ENCODE measurements at places on chromosomes 2 and 18.

- no peak for DNase-seq
Measured at GRCh38 chr2:241656190-241656741, 18.8 kb downstream of the ATG4B start.

GRCh38 chr18:77044866-77045664 is 87.5 kb downstream of the MBP start:
- DNase-seq = no peak

DNA sequence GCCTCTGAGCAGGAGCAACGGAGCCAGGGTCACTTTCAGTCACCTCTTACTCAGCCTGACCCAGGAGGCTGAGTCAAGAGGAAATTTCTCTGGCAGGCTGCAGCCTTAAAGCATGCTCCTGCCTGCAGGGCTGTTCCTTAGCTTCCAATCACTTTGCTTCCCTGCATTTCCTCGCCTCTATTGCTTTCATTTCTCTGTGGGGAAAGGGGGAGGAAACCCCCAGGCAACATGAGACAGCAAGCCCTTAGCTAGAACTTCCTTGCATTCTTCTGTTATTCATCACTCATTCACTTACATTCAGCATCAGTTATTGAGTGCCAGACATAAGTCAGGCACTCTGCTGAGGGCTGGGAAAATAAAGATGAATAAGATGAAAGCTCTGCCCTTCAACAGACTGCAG is 13.0 kb downstream of the XDH start:
- DNase-seq = no peak

DNA sequence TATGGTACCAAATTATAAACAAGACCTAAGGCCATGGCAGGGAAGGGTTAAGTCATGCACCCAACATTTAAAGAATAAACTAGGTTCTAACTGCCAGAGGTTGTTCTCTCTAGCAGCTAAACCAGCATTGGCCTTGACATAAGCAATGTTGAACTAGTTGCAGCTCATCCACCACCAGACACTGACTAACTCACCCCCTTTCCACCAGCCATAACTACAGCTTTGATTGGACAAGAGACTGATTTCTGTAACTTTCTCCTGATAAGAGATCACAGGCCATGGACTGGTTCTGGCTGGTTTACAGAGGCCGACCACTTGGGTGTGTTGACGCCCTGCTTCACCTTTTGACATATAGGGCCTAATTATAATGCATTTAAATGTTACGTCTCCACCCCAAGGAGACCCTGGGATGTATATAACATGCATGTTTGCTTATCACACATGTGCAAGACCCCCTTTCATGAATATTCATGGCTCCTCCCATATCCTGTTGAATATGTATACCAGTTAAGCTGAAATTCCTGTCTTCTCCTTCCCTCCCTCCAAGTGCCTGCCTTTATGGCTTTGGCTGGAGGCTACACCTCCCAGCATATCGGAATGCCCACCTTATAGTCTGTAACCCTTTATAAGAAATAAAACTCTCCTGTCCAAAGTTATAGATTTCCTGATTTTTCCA is 75.9 kb downstream of the MRPS9 start:
- DNase-seq = no peak

DNA sequence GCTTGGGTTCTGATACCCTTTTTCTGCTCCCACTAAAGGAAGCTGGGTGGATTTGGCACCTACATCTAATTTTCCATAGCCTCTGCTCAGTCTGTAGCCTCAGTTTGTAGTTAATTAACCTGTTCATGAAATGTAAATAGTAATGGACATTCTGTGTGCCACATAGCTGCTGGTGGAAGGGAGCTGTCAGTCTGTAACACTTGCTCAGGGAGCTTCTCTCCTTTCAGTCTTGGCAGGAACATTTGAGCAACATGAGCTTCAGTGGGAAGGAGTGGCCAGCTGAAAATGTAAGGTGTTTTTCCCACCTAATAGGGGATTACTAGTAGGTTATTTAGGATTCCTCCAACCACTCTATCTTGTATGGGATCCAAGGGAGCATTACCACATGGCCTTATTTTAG is 203.4 kb downstream of the ASXL3 start:
- no peak for DNase-seq

DNA sequence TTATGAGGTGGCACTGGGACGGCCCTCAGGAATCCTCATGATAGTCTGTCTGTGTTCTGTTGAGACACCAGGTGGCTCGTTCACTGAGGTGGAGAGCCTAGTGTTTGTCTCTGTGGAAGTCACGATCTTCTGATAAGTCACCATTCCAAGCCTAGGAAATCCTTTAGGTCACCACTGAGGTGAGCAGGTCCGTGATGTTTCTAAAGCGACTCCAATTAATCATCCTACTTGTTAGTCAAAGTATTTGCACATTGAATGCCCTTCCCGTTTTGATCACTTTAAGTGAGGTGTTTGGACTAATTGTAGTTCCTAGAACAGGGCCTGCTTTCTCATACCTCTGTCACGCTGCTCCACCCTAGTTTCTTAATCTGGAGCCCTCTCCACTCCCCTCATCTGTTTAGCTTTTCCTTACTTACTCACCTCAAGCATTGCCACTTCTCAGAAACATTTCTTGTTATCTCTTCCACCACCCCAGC is 28.0 kb upstream of the DSG3 start:
- no peak for DNase-seq

DNA sequence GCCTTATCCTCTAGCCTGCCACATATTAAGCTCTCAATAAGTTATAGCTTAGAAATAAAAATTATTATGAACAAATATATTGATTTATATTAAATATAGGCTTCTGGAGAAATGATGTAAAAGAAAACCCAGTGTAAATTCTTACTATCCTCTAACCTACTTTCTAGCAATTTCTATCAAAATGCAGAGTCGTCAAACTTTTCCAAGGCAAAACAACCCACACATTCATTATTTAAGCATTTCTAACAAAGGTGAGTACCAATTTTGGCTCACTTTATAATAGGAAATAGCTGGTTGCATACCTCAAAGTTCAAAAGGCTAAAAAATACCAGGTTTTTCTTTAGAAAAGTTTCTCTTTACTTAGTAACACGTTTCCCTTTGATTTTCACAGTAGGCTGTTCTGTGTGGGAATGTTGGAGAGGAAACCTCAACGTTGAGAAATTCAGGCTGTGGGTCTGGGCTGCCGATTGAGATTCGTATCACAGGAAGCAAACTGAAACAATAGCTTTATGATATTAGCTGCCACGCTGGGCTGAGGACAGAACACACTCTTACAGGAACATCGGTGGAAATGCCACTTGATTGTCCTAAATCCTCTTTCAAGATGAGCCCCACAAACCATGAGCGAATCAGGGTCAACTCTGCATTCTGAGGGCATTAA is 53.0 kb downstream of the EPAS1 start:
- no peak for DNase-seq

DNA sequence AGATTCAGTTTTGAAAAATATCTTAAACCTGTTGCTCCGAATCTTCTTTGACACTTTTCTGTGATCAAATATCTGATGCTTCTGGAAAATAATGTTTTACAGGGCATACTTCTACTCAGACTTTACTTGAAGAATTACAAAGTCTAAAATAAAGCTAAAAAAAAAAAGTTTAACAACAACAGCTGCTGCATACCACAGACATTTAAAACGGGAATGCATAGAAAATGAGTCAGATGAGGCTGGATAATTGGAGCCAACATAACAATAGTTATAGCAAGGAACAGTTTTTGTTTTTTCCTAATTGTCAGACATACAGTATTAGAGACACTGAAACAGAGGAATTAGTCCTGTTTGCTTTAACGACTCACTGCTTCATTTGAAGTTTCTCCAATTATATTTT is 1090.2 kb downstream of the SUCLG1 start:
- no peak for DNase-seq

- no peak for DNase-seq
Measured at GRCh38 chr2:206716623-206717022, 1.6 kb downstream of the DYTN start.

DNA sequence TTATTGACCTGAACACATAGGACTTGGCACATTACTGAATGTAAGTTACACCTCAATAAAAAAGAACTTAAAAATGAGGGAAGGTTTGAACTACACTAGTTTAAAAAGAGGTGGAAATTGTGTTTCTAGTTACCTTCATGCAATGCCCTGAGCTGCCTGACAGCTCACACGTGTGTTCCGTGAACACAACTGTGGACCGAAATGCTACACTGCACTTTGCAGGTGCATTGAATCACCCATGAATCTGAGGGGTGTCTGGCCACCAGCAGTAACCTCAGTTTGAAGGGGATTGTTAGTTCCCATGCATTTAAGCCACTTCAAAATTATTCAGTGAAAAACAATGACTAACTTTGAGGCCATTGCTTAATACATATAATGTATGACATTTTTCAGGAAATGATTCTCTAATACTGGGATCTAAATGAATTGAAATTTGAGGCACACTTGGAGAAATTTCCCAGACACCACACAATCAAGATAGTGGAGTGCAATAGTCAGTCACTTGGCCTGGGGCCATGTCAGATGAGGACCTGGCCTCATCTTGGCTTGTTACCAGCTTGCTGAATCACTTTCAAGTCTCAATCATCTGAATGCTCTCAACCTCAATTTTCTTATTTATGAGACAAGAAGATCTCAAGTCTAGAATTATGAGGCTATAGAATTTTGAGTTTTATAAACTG is 59.3 kb downstream of the MYL12B start:
- DNase-seq = no peak

DNA sequence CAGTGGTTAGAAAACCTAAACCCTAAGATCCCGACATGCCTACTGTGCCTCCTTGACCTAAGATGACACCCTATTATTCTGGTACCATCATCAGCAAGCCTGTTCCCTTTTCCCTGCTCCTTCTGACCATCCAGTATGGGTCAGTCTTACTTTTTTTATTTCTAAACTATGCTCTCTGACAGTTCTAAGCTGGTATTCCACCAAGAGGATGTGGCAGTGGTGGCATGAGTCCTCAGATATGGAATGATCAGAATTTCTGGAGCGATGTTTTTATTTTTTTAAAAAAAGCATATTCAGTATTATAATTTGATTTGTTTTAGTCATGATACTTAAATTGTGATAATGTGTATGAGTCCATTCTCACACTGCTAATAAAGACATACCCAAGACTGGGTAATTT is 145.9 kb upstream of the LHCGR start:
- no peak for DNase-seq

- DNase-seq = no peak
Measured at GRCh38 chr2:152322222-152322621, 12.8 kb upstream of the FMNL2 start.

DNA sequence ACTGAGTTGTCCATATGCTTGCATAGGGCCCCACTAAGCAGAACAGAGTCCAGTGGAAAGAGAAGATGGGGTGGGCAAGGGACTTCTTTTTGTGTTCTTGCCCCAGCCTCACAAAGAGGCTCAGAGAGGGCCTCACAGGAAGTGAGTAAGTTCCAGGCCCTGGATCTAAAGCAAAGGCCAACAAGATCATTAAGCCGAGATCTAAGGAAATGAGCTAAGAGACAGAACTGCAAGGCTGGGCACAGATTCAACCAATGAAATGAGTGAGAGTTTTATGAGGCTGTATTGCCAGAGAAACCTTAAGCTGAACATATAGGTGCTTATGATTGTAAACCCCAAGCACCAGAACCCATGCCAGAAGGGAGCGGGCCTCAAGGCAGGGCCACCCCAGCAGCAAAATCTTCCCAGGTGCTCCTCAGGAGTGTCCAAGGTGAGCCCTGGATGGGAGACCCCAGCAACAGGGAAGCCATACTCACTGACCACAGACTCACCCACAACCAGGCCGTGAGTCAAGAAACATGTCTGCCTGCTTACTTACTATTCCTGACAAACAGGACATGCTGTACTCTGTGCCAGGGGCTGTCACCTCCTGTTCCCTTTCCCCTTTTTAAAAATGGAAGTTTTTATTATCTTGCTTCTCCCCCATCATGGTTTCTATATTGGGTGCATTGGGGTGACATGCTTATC is 40.2 kb downstream of the SLC14A1 start:
- DNase-seq = no peak

DNA sequence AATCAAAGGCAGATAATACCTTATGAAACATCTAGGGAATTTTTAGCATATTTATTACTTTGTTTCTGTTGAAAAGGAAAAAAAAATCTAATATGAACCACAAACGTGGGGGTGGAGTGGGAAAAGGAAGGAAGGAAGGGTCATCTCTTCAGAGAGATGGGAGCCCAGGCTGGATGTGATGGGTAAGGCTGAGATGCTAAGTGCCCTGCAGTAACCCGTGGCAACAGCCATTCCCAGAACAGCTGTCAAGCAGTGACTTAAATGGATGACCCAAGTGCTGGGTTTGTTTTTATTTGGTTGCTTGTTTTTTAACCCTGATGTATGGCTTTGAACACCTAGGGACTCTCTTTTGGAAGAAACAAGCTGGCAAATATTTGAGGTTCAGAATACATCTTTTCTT is 50.7 kb upstream of the KLF7 start:
- no peak for DNase-seq

DNA sequence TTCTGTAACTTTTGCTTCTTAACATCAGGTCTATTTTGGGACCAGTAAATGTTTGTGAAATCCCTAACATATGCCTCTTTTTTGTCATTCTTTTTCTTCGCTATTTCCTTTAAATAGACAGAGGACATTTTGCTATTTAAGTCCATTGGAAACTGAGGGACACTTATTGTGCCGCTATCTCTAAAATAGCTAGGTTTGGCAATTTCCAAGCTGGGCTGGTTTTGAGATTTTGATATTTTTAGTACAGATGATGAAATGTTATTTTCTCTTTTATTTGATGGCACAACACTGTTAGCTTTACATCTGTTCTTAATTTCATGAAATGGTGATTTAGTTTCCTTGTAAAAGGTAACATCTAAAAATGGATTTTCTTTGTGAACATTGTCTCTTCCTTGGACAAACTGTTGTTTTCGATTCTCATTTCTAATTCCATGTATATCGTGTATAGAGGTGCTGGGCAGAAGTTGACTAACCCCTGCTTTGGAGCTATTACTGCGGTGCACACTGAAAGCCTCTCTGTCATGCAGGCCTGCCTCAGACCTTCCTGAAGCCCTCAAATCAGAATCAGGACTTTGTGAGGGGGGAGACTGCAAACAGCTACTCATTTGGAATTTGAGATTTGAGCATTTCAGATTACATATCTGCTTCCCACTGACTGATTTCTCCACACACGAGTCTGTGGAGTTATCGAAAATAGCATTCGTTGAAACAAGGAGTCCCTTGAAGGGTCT is 594 bp downstream of the RAD51AP2 start:
- DNase-seq = no peak

DNA sequence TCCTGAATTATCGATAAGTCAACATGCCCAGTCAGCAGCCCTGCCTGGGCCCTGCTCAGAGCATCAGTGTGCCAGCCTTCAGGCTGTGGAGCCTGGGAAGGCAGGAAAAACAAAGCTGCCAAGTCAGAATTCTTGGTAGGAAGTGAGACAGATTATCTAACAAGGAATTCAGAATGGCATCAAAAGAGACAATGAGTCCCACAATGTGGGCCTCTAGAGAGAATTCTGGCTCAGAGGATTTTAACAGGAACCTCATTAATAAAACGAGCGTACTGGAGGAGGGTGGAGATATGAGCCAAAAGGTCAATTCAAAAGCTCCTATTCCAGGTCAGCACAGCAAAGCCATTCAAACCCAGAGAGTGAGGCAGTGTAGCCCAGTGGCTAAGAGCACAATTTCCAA is 327.6 kb upstream of the MMADHC start:
- DNase-seq = no peak

Data from stimulated activated CD8-positive, alpha-beta memory T cell treated with anti-CD3 and anti-CD28 coated beads, Interleukin-15, amount 100 ng/mL, for 4 hours (primary cell).